ENCODE measurements at places on chromosomes 4 and X. TPM values are rescaled to one million over a fixed set of nuclear protein-coding genes. Genes with fewer than 3 reads are reported as not detected.

The DMRTC1B gene
- total RNA-seq, result not detected

The GYPE gene
- not detected for total RNA-seq

The LDOC1 gene
- 2.8 TPM for total RNA-seq

The CLGN gene
- not detected for total RNA-seq

The ETNPPL gene
- total RNA-seq, result under 0.01 TPM

Data from RPMI7951 (cell line).